ENCODE measurements at places on chromosomes 16 and 17. TPM values are rescaled to one million over a fixed set of nuclear protein-coding genes. Genes with fewer than 3 reads are reported as not detected.
A peak's percentile ranks its signal among the peaks of the same experiment; 100 is the strongest.

DNA sequence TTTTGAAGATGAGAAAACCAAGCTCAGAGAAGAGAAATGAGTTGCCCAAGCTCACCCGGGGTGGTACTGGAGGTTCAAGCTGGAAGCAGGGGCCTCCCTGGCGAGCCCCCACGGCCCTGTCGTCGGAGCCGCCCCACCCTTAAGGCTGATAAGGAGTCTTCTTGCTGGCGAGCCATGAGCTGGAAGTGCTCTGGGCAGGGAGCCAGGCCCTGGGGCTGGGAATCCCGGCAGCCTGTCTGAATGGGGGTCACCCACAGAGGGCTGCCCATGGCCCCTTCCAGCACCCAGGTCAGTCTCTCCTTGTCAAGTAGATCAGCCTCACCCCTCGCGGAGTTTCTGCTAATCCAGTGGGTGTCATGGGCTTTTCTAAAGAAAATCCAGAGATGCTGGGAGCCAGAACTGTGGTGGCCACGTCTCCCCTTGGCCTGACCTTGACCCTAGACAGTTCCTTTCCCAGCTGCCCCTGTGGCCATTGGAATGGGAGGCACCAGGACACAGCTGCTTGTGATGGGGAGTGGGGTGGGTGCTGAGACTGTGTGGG is 1.2 kb upstream of the P2RX1 start:
- DNase-seq, result peak; percentile 87
- peaks cover 18% of the 10 kb centered on the region for H3K4me1 ChIP-seq
- H3K27me3 ChIP-seq, result no peaks in the 10 kb centered on the region
- H3K4me3 ChIP-seq, result no peak overlapping the region
- H3K36me3 ChIP-seq, result no peaks in the 10 kb centered on the region

- no peak overlapping the region for H3K27ac ChIP-seq
- H3K4me1 ChIP-seq, result no peaks in the 10 kb centered on the region
- H3K36me3 ChIP-seq, result no peaks in the 10 kb centered on the region
- H3K4me3 ChIP-seq, result no peak overlapping the region
Measured at GRCh38 chr17:75496005-75496404, 19.3 kb downstream of the CASKIN2 start.

DNA sequence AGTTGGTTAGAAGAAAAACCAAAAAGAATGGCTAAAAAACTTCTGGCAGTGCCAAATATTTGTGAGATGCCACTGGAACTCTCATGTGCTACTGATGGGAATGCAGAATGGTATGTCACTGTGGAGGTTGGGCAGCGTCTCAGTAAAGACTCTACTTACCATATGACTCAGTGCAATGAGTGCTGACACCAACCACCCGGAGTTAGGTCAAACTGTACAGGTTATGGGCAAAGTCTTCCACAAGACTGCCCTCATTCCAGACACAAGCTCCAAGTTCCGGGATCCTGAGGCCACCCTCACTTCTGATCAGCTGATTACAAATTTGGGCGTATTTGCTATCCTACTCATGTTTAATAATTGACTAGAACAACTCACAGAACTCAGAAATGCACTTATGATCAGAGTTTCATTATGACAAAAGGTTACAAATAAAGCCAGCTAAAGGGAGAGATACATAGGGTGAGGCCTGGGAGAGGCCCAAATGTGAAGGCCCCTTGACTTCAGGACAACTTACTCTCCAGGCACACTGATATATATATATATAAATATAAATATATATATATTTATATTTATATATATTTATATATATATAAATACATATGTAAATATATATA is 114.9 kb downstream of the TRIM37 start:
- H3K36me3 ChIP-seq, result no peaks in the 10 kb centered on the region
- H3K4me3 ChIP-seq, result no peak overlapping the region
- H3K27me3 ChIP-seq, result no peaks in the 10 kb centered on the region
- H3K27ac ChIP-seq, result no peak overlapping the region
- peak; percentile 26 for DNase-seq

GRCh38 chr17:53749178-53749577 is 73.5 kb upstream of the KIF2B start:
- H3K4me3 ChIP-seq, result no peak overlapping the region
- H3K27ac ChIP-seq, result no peak overlapping the region
- H3K36me3 ChIP-seq, result no peaks in the 10 kb centered on the region
- DNase-seq, result no peak

DNA sequence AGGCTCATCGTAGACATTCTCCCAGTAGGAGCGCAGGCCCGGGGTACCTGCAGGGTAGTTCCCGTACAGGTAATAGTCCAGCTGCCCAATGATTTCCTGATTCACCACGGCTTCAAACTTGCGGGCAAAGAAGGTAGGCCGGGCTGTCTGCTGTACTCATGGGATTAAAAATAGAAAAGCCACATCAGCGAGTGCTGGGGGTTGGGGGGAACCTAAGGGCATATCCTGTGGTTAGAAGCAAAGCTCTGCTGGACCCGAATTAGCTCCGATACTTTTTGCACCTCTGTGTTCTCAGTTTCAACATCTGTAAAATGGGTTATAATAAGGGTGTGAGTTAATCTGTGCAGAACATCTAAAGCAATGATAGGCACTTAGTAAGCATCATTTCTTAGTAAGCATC is 336.2 kb downstream of the XYLT1 start:
- no peak overlapping the region for H3K4me3 ChIP-seq
- H3K27me3 ChIP-seq, result no peaks in the 10 kb centered on the region
- H3K36me3 ChIP-seq, result no peaks in the 10 kb centered on the region
- H3K4me1 ChIP-seq, result no peaks in the 10 kb centered on the region

The AIPL1 gene
- not detected for total RNA-seq

DNA sequence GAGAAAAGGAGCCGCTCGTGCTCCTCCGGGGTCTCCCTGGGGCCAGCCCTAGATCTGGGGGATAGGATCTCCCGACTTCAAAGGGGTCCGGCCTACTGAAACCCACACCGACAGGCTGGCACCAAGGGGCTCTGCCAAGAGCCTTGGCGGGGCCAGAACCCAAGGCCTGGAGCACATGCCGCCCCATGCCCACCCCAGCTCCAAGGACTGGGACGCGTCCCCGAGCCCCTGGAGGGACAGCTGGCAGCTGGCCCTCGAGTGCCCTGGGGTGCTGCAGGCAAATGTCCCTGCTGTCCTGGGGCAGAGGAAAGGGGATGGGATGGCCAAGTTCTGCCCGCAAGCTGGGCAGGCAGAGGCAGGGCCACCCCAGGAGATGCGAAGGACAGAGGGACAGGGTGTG is 31.8 kb upstream of the ZFPM1 start:
- H3K27ac ChIP-seq, result no peak overlapping the region
- H3K36me3 ChIP-seq, result no peaks in the 10 kb centered on the region
- no peak for DNase-seq
- no peak overlapping the region for H3K4me3 ChIP-seq

- H3K27me3 ChIP-seq, result no peaks in the 10 kb centered on the region
- no peaks in the 10 kb centered on the region for H3K36me3 ChIP-seq
- DNase-seq, result no peak
- H3K4me3 ChIP-seq, result no peak within 1 kb of the TSS
Measured at GRCh38 chr16:4556112-4556511, at the start of gene C16orf96. C16orf96 (plus strand) TSS chr16:4556340; CDS start chr16:4556490, 150 bp downstream.

GRCh38 chr16:21190013-21190412 is 21.4 kb downstream of the ZP2 start:
- no peaks in the 10 kb centered on the region for H3K27me3 ChIP-seq
- H3K27ac ChIP-seq, result no peak overlapping the region
- DNase-seq, result no peak
- no peak overlapping the region for H3K4me3 ChIP-seq
- no peaks in the 10 kb centered on the region for H3K36me3 ChIP-seq

DNA sequence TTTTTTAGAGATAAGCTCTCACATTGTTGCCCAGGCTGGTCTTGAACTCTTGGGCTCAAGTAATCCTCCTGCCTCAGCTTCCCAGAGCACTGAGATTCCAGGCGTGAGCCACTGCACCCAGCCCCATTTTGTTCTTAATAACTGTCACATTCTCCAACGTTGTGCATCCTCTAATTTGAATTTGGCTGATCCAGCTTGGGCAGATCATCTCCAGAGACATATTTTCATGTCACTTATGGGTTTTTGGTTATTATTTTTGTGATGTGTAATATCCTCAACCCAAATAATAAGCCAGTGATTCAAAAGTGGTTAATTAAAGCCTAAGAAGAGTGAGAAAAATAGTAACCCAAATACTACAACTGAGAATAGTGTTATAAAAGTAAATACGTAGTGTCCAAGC is 16.2 kb upstream of the COL1A1 start:
- H3K27me3 ChIP-seq, result no peaks in the 10 kb centered on the region
- no peaks in the 10 kb centered on the region for H3K4me1 ChIP-seq
- DNase-seq, result no peak
- no peaks in the 10 kb centered on the region for H3K36me3 ChIP-seq
